ENCODE measurements at places on chromosomes 7 and 10.

- H3K27me3 ChIP-seq: no peaks in the 10 kb centered on the region
- peaks cover 20% of the 10 kb centered on the region for H3K4me1 ChIP-seq
- no peak overlapping the region for H3K4me3 ChIP-seq
- DNase-seq: no peak
Measured at GRCh38 chr7:139111811-139112301, 2.3 kb upstream of the ZC3HAV1 start.

DNA sequence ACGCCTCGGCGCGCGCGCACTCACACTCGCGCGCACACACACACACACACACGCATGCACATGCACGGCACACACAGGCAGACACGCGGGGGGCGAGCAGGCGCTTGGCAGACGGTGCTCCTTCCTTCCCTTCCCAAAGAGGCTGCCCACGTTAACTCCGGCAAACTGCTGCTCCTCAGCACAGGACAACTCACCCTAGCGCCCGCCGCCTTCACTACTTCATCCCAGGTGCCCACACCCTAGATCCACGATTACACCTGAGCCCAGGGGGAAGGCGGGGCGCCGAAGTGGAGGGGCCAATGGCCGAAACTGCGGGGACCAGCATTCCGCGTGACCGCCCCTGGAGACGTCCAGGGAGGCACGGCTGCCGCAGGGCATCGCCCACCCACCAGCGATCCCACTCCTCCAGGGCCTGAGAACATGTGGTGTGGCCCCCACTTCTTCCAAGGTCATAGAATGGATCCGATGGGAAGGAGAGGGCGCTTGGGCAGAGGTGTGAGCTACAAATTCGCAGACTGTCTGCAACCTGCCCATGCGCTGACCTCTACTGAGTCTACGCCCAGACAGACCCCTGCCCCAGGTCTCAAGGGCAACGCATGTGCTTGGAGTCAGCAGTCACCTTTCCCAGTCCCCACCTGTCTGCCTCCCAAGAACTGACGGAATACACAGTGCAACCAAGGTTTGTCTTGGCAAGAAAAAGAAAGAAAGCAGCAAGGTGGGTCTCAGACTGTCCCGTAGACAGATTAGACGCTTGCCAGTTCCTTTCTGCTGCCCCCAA lies 74.6 kb downstream of the CALN1 start:
- no peak overlapping the region for H3K4me3 ChIP-seq
- peaks cover 19% of the 10 kb centered on the region for H3K4me1 ChIP-seq

- H3K27me3 ChIP-seq: no peaks in the 10 kb centered on the region
- H3K36me3 ChIP-seq: no peaks in the 10 kb centered on the region
- DNase-seq: no peak
- H3K4me1 ChIP-seq: no peaks in the 10 kb centered on the region
Measured at GRCh38 chr10:6035931-6036575, 26.1 kb downstream of the IL2RA start.

DNA sequence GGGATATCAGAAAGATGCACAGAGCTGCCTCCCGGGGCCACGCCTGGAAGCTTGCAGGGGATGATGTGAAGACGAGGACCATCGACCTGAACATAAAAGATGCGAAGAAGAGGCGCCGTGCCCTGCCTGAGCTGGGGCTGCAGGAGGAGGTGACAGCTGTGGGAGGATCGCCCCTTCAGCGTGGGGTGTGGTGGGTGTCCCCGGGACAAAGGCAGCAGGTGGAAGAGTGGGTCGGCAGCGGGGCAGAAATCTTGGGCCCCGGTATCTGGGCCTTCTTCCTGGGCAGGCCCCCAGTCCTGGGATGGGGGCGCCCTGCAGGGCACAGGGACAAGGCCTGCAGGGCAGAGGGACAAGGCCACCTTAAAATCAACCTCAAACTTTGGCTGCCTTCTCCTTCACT lies 134.9 kb downstream of the OR13A1 start:
- DNase-seq: no peak
- no peaks in the 10 kb centered on the region for H3K4me1 ChIP-seq
- no peak overlapping the region for H3K4me3 ChIP-seq

DNA sequence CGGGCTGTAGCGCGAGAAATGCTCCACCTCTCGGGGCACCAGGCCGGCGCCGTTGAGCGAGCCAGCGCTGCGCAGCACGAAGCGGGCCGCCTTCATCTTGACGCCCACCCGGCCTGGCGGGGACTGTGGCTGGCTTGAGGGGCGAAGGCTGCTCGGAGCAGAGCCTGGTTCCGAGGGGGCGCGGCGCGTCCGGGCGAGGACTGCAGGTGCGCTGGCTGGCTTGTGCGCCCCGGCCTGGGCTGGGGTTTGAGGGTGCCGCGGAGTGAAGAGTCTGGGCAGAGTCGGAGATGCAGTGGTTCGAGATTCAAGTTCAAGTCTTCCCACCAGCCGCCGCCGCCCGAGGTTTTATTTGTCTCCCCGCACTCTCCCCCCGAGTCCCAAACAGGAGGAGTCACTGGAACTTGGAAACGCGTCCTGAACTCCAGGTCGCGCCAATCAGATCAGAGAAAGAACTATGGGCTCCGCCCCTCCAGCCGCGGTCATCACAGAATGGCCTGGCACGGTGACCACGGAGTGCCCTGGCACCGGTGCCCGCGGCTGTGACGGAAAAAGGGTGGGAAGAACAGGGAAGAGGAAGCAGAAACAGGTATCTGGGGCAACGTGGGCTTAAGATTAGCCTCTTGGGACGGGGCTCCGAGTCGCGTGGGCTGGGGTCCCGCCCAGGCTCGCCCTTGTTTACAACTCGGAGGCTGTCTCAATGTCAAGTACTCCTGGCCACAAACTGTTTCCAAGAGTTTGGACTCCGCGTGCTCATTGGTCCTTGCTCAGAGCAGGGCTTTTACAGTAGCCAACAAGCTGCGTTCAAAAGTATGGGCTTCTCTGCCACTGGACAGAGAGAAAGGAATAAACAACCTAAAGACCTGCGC lies at the start of gene PDK4:
Gene PDK4, minus strand, starts transcription at position 319 of the 866 bp plus-strand sequence. Its CDS starts 223 bp downstream, at position 96.
- DNase-seq: peak; percentile 98
- no peaks in the 10 kb centered on the region for H3K27me3 ChIP-seq
- peak within 1 kb of the TSS; percentile 24 for H3K4me3 ChIP-seq
- no peaks in the 10 kb centered on the region for H3K36me3 ChIP-seq

GRCh38 chr10:11658801-11659368 lies 47.4 kb upstream of the USP6NL start:
- H3K36me3 ChIP-seq: no peaks in the 10 kb centered on the region
- no peak overlapping the region for H3K27ac ChIP-seq
- H3K27me3 ChIP-seq: no peaks in the 10 kb centered on the region
- no peaks in the 10 kb centered on the region for H3K4me1 ChIP-seq

- no peak for DNase-seq
- H3K4me1 ChIP-seq: peaks cover 68% of the 10 kb centered on the region
- no peak overlapping the region for H3K27ac ChIP-seq
- no peak overlapping the region for H3K4me3 ChIP-seq
Measured at GRCh38 chr7:47565640-47566250, 16.2 kb downstream of the TNS3 start.

- no peak overlapping the region for H3K4me3 ChIP-seq
- H3K27me3 ChIP-seq: no peaks in the 10 kb centered on the region
- H3K36me3 ChIP-seq: no peaks in the 10 kb centered on the region
- H3K4me1 ChIP-seq: peaks cover 49% of the 10 kb centered on the region
Measured at GRCh38 chr10:34743814-34744213, 71.3 kb downstream of the PARD3 start.

DNA sequence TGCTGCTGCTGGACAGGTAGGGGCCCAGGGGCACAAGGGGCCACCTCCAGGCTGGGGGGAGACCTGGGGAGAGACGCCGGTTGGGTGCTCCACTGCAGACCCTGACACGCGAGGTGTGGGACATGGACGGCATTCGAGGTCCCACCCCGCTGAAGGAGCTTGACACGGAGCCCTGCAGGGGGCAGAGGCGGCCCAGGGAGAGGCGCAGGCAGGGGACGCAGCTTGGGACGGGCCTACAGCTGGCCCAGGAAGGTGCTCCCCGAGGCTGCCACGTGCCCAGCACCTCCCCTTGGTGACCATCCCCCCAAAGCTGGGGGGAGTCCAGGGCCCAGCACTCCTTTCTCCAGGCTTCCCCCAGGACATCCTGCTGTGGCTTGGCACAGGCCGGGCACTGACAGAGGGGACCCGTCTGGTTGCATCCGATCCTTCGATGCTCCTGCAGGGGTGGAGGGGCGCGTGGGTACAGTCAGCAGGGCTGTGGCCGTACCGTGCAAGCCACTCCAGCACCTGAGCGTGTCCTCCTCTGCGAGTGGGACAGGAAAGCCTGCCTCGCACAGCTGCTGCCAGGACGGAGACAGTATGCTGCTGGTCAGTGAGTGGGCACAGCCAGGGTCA lies 174.4 kb downstream of the ELFN1 start:
- H3K27me3 ChIP-seq: no peaks in the 10 kb centered on the region
- DNase-seq: no peak
- no peaks in the 10 kb centered on the region for H3K36me3 ChIP-seq
- H3K27ac ChIP-seq: no peak overlapping the region
- no peak overlapping the region for H3K4me3 ChIP-seq
- H3K4me1 ChIP-seq: no peaks in the 10 kb centered on the region

DNA sequence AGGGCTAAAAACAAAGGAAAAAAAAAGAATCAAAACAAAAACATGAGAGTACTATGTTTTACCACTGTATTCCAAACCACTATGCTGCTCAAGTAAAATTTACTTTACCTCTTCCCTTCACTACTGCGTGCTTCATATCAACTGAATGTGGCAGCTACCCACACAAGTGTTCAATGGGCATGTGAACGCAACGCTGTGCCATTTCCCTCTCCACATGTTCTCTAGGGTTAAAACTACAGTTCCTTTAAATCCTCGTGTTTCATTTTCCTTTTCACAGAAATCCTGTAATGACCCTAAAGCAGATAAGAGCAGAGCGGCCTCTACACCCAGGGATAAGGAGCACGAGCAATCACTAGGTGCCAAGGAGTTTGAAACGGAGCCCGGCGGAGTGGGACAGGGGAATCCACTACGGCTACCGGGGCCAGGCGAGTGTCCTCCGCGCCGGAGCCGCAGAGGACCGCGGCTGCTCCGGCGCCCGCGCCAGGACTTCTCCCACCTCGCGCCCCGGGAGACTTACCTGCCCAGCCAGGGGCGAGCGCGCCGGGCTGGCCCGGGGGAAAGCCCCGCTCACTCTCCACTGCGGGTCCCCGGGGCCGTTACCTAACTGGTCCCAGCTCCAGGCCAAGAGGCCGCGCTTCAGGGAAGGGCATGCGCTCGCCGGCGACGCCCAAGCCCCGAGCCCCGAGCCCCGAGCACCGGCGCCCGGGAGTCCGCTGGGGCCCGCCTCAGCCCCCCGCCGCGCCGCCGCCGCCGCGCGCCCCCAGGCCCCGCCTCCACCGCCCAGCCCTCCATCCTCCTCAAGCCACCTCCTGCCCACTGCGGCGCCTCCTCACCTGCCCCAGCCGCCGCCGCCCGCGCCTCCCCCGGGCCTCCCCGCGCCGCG lies 711 bp downstream of the NAMPT start:
- DNase-seq: peak; percentile 60
- H3K4me3 ChIP-seq: peak overlapping the region; percentile 45
- no peaks in the 10 kb centered on the region for H3K36me3 ChIP-seq
- no peaks in the 10 kb centered on the region for H3K27me3 ChIP-seq
- peak overlapping the region; percentile 95 for H3K27ac ChIP-seq

DNA sequence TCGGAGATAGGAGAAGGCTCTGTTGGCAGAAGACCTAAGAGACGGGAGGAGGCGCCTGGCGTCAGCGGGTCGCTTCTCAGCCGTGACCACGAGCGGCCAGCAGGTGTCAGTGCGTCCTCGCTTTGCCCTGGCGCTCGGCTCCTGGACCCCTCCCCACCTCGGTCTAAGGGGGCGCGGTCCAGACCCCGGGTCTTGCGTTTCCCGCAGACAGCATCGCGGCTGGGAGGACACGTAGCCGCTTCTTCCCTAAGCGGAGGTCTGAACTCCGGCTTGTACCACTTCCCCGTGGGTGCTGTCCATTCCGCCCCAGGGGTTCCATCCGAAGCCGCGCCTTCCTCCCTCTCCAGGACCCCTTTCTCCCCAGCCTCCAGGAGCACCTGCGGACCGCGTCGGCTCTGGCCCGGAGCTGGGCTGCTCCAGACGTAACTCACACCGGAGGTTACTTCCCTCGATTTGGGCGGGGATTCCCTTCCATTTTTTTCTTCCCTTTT lies 593 bp upstream of the ADRA2A start:
- H3K27me3 ChIP-seq: peaks cover 7% of the 10 kb centered on the region
- H3K4me3 ChIP-seq: peak overlapping the region; percentile 68
- peak; percentile 75 for DNase-seq

- DNase-seq: no peak
- no peaks in the 10 kb centered on the region for H3K27me3 ChIP-seq
- H3K36me3 ChIP-seq: no peaks in the 10 kb centered on the region
- no peak overlapping the region for H3K27ac ChIP-seq
Measured at GRCh38 chr10:74728225-74728624, 98.2 kb upstream of the KAT6B start.
